ENCODE measurements at places on chromosomes 2 and 18. TPM values are rescaled to one million over a fixed set of nuclear protein-coding genes. Genes with fewer than 3 reads are reported as not detected.

ARMC9 gene
- total RNA-seq, result 27.5 TPM

DNA sequence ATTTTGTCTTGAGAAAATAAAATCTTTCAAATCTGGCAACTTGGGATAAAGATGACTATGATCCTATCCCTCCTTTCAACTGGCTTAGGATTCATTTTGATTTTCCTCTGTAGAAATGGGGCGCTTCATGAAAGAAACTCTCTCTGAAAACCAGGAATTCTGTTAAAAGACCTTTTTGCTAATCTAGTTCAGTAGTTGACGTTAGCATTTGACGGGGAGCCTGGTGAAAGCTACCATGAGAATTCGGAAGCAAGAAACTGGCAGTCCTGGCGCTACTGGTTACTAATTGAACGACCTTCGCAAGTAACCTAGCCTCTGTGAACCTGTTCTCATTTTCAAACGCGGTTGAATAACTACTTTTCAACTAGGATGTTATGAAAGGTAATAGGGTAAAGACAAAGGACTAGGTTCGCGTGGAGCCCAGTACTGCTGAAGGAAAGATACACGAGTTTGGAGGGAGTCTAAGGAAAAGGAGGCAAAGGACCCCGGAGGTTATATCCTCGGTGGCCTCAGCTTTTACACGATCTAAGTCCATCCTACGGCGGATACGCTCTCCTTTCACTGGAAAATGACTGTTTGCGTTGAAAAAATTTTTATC, 604 bp upstream of the STK11IP start:
- no peak for DNase-seq

DNA sequence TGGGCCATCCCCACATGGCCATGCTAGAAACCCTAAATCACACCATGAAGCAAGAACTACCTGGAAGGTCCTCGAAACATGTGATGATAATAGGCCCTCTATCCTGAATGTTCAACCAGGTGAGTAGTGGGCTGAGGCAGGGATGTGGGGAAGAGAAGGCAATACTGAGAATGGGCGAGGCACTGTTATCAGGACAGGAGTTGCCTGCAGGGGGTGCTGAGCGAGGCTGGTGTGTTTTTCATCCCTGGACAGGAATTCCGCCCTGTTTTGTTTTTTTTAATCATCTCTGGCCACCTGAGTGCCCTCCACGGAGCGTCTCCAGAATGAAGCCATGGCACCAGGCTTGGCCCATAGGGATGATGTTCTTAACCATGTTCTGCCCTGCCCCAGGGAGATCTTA, 103.0 kb upstream of the SOX11 start:
- no peak for DNase-seq

GRCh38 chr2:23235292-23235691, 149.7 kb upstream of the KLHL29 start:
- DNase-seq, result no peak
